Motor neuron (in vitro differentiated cells): ENCODE measurements at places on chromosomes 16 and 17.

DNA sequence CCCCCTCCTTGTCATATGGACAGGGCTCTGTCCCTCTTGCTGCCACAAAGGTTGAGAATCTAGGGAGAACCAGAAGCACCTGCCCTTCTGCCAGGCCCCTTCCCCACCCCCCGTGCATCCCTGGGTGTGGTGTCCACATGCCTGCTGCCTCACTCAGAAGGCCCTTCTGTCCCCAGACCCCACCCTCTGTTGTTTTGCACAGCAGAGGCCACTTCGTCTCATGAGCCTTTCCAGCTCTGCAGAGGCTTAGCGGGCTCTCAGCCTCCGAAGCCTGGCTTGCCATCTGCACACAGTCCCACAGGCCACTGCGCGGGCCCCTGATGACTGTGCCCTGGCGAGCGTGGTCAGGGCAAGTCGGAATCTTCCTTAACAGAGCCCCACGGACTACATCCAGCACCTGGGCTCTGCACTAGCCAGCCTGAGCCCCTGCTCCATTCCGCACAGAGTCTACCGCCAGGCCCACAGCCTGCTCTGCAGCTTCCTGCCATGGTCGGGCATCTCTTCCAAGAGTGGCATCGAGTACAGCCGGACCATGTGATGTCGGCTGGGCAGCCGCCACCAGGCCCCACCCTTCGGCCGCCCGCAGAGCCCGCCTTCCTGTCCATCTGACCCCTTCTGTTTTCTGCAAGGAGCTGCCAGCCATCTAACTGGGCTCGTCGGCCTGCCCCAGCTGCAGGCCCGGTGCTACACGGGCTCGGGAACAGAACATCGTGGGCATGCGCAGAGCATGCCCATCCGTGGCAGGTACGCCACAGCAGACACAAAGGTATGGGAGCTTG, 10.8 kb downstream of the C16orf90 start:
- ATAC-seq: peak; percentile 37

DNA sequence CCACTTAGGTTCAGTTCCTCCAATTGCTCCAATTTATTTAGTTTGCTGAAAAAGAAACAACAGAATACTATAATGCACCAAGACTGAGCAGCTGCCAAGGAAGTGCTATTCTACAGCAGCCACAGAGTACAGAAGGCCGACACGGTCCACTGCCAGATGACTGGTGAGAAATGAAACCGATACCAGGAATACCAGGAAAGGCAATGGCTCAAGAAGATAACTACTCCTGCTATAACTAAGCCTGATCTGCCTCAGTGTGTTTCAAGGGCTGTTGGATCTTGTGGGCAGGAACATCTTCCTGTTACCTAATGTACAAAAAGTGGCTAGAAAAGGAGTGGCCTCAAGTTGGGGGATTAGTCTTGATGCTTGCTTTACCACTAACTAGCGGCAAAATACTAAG, 32.8 kb downstream of the MARVELD3 start:
- no peak for ATAC-seq

- peak; percentile 76 for ATAC-seq
Measured at GRCh38 chr17:72985882-72986720, 106.4 kb downstream of the SLC39A11 start.

GRCh38 chr16:49112754-49113153, 168.9 kb downstream of the CBLN1 start:
- ATAC-seq: no peak

- peak; percentile 68 for ATAC-seq
Measured at GRCh38 chr17:81422776-81423697, 27.8 kb downstream of the BAHCC1 start.

DNA sequence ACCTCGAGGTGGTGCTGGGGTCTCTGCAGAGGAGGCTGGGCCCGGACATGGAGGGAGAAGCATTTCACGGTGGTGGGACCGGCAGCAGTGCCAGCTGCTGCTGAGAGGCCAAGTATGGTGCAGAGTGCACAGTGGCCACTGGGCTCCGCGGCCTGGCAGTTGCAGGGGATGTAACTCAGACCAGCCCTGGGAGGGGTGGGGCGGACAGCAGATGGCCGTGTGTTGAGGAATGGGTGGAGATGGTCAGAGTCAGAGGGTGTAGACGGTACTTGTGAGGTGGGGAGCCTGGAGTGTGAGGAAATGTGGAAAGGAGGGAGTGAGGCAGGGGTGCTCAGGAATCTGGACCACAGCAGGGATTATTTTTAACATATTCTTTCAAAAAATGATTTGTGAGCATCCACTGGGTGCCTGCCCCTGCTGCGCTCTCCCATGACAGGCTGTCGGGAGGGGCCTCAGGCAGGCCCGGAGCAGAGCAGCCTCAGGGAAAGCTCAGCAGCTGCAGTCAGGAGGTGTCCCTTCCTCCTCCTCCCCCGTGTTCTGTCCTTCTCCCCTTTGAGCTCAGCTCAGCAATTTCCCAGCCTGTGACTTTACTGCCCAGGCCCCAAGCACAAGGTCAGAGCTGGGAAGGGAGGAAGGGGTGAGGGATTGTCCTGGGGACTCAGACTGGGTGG, 113.1 kb downstream of the RAP1GAP2 start:
- ATAC-seq: peak; percentile 97

DNA sequence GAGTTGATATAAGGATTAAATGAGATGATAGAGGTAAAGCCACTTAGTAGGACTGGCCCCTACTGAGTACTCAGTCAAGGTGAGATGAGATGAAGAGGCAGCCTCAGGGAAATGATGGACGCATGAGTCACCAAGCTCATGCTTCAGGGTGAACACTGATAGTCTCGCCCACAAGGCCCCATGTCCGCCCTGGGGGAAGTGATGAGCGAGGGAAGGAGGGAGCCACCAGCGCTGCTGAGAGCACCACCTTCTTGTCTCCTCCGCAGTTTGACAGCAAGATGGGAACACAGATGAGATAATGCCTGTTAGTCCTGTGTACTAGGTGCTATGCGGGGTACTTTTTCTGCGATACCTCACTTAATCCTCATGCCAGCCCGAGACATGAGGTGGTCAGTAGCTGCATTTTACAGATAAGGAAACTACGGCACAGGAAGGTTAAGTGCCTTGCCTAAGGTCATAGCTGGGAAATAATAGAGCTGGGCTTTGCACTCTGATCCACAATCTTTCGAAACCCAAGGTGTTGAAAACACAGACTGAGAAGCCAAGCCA, 383.0 kb downstream of the CPPED1 start:
- ATAC-seq: no peak

- no peak for ATAC-seq
Measured at GRCh38 chr16:9957002-9957401, 225.2 kb downstream of the GRIN2A start.

DNA sequence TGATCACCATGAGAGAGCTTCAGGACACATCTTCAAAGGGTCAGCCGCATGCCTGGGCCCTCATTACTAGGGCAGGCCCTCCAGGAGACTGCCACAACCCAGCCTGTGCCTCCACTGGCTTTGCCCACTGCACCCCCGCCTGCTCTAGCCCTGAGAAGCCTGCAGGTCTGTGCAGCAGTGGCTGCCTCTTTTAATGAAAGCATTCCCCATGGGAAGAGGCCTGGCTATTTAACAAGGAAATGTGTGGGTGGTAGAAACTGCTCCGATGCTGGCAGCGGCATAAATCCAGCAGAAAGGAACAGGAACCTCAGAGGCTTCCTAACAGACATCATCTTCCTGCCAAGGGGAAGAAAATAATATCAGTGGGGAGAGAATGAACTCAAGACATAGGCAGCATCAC, 375 bp upstream of the KRT32 start:
- no peak for ATAC-seq
